ENCODE measurements at places on chromosomes 16 and 17. TPM values are rescaled to one million over a fixed set of nuclear protein-coding genes. Genes with fewer than 3 reads are reported as not detected.
A peak's percentile ranks its signal among the peaks of the same experiment; 100 is the strongest.

MPDU1 gene
- 44.3 TPM for total RNA-seq

OR1F1 gene
- not detected for total RNA-seq

KRT15 gene
- total RNA-seq = not detected

CHAD gene
- total RNA-seq = not detected

SCGB1C2 gene
- not detected for total RNA-seq

USP43 gene
- not detected for total RNA-seq

CD19 gene
- 91.6 TPM for total RNA-seq

HBA1 gene
- total RNA-seq = 1.9 TPM

ALOX15 gene
- total RNA-seq = 0.31 TPM

DNA sequence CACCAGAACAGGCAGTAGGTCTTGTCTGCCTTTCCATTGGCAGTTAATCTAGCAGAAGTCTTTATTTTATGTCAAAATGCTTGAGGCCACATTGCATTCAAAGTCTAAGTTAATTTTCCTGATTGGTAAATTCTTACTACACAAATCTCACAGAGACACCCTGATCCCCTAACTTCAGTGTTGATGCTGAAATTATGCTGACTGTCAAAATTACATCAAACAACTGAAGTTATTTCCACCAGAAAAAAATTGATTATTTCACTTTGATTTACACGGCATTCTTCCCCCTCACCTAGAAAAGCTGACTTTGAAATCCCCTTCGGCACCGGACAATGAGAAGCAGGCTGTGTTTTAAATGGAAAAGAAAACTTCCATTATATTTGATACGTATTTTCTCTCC is 99.1 kb downstream of the MAF start:
- DNase-seq = no peak

DNA sequence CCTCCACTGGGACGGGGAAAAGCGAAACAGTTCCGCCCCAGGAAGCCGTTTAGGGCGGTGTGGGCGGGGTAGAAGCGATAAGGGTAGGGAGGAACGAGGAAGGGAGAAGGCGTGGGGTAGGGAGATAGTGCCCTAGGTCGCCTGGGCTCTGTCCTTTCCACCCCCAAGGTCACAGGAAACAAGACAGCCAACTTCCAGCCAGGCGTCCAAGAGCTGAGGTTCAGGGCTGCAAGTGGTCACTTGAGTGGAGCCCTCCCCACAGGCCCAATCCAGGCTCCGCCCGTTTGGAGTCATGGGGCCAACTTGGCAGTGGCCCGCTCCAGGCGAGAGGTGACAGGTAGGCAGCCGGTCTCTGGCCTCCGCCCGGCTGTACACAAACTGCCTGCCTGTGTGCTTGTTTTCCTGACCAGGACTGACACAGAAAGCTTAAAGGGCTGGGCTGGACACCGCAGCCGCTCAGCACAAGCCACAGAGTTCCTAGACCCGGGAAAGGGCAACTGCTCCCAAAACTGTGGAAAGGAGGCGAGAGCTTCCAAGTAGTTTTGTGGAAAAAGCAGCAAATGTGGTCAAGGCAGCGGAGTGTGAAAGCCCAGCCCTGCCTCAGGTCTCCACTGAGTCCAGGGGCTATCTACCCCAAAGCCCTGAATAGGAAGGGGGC is at the start of gene RILP:
RILP (minus strand) TSS at position 23 of the 658 bp plus-strand sequence. CDS start 62 bp downstream, outside the sequence.
- no peak for DNase-seq

GRCh38 chr17:70891306-70891705 is 722.0 kb downstream of the KCNJ2 start:
- no peak for DNase-seq

- no peak for DNase-seq
These were observed 11.4 kb upstream of the HOXB9 start for GRCh38 chr17:48637323-48638260.

GRCh38 chr17:13735861-13736260 is 134.1 kb upstream of the HS3ST3A1 start:
- DNase-seq = no peak

- no peak for DNase-seq
These were observed 7.6 kb upstream of the TNRC6A start for GRCh38 chr16:24721830-24722238.

DNA sequence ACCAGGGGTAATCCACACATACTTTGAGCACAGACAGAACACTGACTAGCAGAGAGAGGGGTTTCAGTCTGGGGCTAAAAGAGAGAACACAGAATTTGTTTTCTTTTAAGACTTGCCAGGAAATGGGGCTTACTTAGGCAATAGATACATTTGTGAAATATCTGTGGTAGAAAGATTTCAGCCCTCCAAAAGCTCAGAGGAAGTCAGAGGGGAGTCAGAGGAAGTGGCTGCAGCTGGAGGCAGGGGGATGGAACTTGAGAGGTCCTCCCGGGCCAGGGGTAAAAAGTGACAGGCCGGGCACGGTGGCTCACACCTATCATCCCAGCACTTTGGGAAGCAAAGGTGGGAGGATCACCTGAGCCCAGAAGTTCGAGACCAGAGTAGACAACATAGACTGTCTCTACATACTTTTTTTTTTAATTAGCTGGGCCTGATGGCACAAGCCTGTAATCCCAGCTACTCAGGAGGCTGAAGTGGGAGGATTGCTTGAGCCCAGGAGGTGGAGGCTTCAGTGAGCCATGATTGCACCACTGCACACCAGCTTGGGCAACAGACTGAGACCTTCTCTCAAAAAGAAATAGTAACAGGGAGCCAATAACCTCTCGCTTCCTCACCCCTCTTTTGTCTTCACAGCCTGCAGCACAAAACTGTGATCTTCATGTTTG is 49.9 kb downstream of the NLRC5 start:
- DNase-seq = peak; percentile 65

DNA sequence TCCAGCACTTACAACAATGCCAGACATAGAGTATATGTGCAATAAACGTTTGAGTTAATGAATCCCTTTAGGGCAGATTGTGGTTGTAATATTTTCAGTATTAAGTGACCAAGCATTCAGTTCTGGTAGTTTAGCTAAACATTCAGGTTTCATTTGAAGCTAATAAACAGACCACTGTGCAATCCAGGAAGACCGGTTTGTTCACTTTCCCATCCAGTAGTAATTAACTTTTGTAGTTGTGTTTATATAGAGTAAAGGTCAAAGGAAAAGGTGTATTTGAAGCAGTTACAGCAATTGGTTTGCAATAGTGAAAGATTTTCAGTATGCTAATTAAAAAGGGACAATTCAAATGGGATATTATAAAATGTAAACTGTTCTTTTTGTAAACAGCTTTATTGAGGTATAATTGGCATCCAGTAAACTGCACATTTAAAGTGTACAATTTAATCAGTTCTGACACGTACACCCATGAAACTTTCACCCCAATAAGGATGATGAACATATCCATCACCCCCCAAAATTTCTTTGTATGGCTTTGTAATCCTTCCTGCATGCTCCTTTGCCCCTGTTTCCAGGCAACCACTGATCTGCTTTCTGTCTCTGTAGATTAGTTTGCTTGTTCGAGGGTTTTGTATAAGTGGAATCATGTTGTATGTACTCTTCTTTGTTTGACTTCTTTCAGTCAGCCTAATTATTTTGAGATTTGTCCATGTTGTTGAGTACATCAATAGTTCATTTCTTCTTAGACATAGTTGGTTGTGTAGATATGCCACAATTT is 26.3 kb downstream of the MRTFB start:
- no peak for DNase-seq

- DNase-seq = no peak
These were observed 841 bp upstream of the RAB5C start for GRCh38 chr17:42155614-42156045.

- DNase-seq = no peak
These were observed 9.1 kb downstream of the BCL7C start for GRCh38 chr16:30884760-30885159.

- DNase-seq = no peak
These were observed 11.0 kb downstream of the GSE1 start for GRCh38 chr16:85623997-85624601.

DNA sequence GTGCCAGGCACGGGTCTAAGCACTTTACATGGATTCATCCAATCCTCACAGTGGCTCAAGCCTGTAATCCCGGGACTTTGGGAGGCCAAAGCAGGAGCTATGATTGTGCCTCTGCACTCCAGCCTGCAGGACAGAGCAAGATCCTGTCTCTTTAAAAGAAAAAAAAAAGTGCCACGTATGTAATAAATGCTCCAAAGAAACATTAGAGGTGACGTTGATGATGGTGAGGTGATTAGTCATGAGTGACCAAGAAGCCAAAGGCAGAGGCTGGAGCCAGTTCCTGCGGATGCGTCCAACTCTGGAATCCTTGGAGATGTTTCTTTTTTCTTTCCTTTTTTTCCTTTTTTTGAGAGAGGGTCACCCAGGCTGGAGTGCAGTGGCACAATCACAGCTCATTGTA is 59.4 kb upstream of the SIAH1 start:
- DNase-seq = no peak

- DNase-seq = no peak
These were observed 14.6 kb downstream of the CYLD start for GRCh38 chr16:50756473-50756872.

GRCh38 chr16:80909720-80910119 is 97.0 kb downstream of the CMC2 start:
- no peak for DNase-seq

- DNase-seq = no peak
These were observed 759 bp downstream of the UBE2O start for GRCh38 chr17:76452127-76452659.

GRCh38 chr17:72462814-72463213 is 342.0 kb downstream of the SOX9 start:
- DNase-seq = no peak

- DNase-seq = no peak
These were observed 1287.9 kb downstream of the CDH8 start for GRCh38 chr16:60748366-60748765.

DNA sequence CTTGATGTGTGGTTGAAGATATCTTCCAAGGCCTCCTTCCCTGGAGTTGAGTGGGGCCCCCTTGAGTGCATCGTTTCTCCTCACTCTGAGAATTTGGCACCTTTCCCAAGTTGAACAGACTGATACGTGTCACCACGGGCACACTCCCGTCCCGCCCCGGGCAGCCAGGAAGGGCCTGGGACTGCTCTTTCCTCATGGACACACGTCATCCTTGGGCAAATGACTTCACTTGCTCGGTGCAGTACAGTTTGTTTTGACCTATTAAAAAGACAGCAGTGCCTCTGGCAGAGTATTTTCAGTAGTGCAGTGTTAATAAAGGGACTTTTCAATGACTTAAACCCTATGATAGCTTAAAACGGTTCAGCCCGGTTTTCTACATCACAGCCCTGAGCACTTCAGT is 59.9 kb downstream of the SEC14L1 start:
- DNase-seq = no peak

GRCh38 chr17:81687770-81688541 is 4.1 kb downstream of the HGS start:
- no peak for DNase-seq

DNA sequence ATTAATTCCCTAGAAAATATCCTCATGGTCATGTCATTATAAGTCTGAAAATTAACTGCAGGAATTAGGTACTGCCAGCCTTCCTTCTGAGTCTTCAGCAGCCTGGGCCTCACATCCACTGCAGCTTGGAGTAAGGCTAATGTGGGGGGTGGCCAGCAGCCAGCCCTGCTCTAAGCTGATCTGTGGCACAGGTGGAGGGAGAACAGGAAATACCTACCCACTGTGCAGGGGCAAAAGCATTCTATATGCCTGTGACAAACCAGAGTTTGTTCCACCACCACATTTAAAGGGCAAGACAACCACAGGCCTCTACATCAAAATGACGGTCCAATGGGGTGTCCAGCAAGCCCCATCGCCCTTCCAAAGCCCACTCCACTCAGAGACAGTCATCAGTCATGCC is 9.4 kb downstream of the NPRL3 start:
- no peak for DNase-seq

DNA sequence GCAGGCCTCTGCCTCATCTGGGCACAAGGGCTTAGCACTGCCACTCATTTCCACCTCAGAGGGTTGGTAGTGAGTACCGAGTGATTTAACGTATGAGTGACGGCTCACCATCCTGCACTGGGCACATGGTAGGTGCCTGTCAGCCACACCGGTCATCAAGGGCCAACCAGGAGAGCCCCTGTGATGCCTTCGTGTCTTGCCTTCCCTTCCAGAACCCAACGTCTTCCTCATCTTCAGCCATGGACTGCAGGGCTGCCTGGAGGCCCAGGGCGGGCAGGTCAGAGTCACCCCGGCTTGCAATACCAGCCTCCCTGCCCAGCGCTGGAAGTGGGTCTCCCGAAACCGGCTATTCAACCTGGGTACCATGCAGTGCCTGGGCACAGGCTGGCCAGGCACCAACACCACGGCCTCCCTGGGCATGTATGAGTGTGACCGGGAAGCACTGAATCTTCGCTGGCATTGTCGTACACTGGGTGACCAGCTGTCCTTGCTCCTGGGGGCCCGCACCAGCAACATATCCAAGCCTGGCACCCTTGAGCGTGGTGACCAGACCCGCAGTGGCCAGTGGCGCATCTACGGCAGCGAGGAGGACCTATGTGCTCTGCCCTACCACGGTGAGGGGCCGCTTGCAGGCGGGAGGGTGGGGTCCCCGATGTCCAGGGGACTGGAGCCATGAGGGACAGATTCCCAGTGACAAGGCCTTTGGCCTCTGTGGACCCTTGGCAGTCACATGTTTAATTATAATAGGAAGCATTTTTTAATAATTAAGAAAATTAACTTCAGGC is 37.1 kb downstream of the MRC2 start:
- DNase-seq = no peak

DNA sequence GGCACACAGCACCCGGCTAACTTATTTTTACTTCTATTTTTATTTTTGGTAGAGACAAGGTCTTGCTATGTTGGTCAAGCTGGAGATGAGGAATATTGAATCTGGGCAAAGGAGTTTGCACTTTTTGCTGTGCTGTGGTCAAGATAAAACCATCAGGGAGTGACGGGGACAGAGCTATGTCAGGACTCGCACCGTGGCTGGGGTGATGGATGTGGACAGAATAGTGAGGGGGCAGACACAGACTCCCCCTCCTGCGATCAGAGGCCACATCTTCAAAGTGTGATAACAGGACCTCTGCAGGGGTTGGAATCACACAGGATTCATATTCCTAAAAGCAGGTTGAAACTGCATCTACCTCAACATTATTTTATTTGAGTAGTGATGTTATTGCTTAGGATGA is 25.6 kb downstream of the IL21R start:
- DNase-seq = no peak

- no peak for DNase-seq
These were observed 7.1 kb upstream of the MT2A start for GRCh38 chr16:56601325-56601724.

DNA sequence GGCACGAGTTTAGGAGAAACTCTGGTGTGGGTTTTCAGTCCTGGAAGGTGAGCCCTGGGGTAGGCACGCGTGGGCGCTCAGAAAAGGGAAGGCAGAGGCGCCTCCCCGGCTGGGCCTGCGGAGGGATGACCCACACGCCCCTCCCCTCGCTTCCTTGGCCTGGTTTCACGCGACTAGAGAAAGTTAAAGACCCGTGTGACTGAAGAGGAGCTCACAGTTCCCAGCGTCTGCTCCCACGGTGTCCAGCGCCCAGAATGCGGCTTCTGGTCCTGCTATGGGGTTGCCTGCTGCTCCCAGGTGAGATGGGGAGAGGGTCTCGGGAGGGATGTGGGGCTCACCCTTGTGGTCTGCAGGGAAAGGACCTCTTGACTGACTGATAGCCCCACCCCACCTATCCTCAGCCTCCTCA is at the start of gene CD300LG:
CD300LG (plus strand) TSS at position 214 of the 409 bp plus-strand sequence; CDS start at position 255, 41 bp downstream.
- DNase-seq = no peak
